Cardiac fibroblast (primary cell): ENCODE measurements at places on chromosomes 12 and 14.
A peak's percentile ranks its signal among the peaks of the same experiment; 100 is the strongest.

DNA sequence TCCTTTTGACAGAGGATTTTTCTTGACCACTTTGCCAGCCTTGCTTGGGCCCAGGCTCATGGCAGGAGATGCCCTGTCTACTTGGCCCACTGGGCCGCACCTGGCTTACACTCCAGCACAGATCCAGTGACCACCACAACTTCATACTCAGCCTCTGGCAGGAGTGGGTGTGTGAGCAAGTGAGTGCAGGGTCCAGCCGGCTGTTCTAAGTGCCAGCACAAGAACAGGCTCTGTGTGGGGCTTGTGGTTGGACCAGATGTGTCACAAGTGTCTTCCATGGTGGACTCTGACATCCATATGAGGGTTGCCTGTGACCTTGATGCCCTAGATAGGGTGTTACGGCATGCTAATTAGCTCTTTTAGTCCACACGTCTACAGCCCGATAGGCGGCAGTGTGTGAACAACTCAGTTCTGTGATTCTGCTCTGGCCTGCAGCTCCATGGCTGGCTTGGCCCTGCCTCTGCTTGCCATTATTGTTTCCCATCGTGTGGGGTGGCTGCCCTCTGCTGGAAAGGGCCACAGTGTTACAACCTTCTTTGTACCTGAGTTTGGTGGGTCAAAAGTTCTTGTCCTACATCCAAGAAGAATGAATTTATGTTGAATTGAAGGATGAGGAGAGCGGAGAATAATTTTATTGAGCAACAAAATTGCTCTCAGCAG is 1089.1 kb downstream of the SLC6A15 start:
- peak; percentile 9 for DNase-seq

DNA sequence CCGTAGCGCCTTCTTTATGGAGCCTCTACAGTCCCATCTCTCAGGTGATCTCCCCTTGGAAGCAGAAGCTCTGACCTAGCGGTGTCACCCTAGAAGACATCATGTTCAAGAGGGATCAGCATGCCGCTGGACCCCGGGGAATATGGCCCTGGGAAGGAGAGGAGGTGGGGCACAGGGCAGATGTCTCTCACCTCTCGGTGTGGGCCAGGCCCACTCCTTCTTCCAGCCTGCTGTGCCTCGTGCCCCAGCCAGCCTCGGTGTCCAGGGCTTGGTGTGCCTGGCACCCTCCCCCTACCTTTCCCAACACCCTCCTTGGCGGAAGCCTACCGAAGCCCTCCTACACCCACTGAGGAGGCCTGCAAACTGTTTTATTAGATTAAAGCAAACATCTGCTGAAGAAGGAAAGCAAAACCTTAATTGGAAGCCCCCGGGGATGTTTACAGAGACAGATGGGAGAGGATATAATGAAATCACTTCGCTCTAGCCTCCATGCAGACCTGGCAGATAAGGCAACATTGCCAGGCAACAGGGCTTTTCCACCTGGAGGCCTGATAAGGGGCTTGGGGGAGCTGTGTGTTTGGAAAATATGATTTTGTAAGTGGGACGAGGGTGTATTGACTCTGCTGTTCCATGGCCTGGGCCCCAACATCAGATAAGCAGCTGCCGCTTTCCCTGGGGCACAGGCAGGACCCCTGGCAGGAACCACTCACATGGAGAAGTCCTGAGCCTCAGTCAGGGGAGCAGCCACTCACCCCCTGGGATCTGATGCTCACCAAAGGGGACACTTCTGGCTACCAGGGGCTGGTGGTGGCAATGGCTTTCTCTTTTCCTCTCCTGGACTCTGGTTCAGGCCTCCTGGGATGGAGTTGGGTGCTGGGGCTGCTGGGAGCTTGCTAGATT is 5.7 kb upstream of the CHGA start:
- DNase-seq, result no peak

GRCh38 chr14:64654246-64654900 is 49.9 kb upstream of the PLEKHG3 start:
- peak; percentile 90 for DNase-seq

DNA sequence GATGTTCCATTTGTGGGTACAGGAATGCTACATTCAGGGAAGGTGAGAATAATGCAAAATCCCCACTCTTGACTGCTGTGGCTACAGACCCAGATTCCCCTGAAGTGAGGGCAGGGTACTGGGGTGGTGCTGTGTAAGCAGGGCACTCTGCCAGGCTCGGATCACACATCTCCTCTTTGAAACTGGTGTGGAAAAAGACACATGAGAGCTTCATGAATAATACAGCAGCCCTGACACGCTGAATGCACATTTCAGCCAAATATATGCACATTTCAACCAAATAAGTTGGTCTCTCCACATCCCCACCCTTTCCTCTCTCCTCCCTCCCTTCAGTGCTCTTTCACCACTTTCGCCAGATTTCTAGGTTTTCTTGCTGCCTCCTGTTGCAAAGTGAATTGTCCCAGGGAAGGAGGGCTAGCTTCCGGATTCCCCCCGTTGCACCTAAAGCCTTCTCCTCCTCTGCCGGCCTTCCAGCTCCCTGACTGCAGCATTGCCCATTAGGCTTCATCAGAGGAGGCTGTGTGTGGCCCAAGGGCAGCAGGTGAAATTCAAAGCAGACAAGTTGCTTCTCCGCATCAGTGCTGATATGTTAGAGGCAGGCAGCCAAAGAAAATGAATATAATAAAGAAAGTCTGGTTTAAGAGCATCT is 118.2 kb upstream of the TMCC3 start:
- DNase-seq, result no peak

DNA sequence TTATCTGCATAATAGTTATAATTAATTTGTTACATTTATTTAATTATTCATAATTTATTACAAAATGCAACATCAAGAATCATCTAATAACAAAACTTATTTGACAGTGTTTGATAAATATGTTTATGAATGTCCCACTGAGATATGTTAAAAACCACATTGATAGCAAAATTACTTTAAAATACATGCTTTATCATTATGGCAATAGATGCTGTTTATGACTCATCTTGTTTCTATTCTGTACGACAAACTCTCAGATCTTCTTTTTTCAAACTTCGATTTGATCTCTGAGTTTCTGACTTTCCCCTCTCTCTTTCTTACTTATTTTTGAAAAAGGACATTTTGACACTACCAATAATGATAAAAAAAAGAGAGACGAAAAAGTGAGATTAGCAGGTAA is 56.8 kb upstream of the LRRK2 start:
- no peak for DNase-seq

- DNase-seq, result no peak
These were observed 13.6 kb downstream of the TTC9 start for GRCh38 chr14:70655110-70655826.

- DNase-seq, result no peak
These were observed 10.1 kb upstream of the TBPL2 start for GRCh38 chr14:55450539-55450938.

- peak; percentile 36 for DNase-seq
These were observed 97.1 kb downstream of the SLC38A6 start for GRCh38 chr14:61077951-61078720.

GRCh38 chr14:90276646-90277367 is 20.5 kb downstream of the PSMC1 start:
- no peak for DNase-seq

- no peak for DNase-seq
These were observed at the start of gene BIN2 for GRCh38 chr12:51323966-51324895. BIN2 (minus strand) TSS chr12:51324174; CDS start chr12:51324102, 72 bp downstream.

- DNase-seq, result no peak
These were observed 27.2 kb upstream of the EVL start for GRCh38 chr14:100038065-100038464.

DNA sequence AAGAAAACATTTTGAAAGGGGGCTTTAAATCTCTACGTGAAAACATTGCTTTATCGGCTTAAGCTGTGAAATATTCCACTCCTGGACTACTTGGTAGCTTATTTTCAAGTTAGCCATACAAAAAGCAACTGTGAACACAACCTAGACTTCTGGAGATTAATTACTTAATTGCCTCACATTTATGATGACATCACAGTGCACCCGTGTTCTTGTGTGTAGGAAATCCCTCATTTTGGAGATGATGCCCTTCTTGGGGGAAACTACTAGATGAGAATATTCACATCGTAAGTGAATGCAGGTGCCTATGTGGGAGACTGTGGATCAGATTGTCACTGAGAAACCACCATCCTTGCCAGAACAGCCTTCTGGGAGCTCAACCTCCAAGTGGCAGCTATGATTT is 10.5 kb upstream of the B4GALNT3 start:
- DNase-seq, result no peak

DNA sequence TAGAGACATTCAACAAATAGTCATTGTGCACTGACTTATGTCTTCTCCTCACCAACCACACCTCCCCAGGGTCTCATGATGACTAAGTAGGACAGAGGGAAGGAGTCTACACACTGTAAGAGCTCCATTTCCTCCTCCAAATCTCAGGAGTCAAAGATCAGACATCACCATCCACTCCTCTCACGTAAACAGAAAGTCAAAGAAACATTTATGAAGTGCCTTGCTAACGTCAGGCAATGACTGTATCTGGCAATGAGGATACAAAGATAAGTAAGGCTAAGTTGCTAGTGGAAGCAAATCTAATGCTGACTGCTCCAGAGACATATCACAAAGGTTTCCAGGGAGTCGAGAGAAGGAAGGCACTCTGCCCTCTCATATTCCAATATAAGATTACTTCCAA is 88.9 kb downstream of the SLC2A13 start:
- DNase-seq, result peak; percentile 92

DNA sequence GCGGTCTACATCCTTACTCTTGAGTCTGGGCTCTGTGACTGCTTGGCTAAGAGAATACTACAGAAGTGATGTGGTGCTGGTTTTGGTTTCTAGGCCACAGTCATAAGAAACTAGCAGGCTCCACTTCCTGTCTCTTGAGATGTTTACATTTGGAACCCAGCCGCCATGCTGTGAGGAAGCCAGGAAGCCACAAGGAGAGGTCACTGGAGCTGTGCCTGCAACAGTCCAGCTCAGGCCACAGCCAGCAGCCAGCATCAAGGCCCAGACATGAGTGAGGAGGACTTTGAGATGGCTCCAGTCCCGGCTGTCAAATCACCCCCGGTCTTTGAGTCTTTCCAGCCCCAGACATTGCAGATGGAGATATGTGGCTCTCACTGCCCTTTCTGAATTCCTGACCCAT is 12.9 kb upstream of the FAM181A start:
- DNase-seq, result no peak

- DNase-seq, result no peak
These were observed 1.6 kb downstream of the ANKRD33 start for GRCh38 chr12:51889216-51890132.

DNA sequence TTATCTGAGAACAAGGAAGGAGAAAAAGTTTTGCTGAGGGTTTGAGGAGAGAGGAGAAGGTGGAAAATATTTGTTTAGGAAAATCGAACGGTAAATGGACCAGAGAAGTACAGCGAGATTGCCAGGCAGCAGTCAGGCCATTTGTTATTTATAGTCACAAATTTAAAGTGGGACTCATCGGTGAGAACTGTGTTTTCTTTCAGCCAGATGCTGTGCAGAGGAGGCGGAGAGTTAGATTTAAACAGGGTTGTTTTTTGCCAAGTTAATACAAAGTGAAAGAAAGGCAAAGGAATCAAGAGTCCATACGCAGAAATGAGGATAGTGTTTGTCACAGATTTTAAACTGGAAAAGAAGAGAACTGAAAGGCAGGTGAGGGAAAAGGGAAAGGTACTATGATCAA is 200.6 kb upstream of the CNOT2 start:
- DNase-seq, result no peak

- no peak for DNase-seq
These were observed 4.7 kb downstream of the RPS29 start for GRCh38 chr14:49581209-49582112.

DNA sequence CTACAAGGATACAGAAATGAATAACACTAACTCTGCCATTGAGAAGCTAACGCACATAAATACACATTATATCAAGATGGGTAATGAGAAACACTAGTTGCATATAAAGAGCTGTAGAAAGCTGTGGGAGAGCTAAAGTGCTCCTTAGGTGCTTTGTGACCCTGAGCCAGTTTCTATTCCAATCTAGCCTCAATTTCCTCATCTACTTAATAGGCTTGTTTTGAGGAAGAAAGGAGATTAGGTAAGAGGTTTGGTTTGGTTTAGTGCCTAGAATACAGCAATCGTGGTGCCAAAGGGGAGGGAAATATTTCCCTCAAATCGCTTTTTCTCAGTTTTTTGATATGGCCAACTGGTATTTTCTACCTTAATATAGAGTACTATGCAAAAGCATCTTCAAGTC is 994 bp downstream of the SRP54 start:
- peak; percentile 15 for DNase-seq

DNA sequence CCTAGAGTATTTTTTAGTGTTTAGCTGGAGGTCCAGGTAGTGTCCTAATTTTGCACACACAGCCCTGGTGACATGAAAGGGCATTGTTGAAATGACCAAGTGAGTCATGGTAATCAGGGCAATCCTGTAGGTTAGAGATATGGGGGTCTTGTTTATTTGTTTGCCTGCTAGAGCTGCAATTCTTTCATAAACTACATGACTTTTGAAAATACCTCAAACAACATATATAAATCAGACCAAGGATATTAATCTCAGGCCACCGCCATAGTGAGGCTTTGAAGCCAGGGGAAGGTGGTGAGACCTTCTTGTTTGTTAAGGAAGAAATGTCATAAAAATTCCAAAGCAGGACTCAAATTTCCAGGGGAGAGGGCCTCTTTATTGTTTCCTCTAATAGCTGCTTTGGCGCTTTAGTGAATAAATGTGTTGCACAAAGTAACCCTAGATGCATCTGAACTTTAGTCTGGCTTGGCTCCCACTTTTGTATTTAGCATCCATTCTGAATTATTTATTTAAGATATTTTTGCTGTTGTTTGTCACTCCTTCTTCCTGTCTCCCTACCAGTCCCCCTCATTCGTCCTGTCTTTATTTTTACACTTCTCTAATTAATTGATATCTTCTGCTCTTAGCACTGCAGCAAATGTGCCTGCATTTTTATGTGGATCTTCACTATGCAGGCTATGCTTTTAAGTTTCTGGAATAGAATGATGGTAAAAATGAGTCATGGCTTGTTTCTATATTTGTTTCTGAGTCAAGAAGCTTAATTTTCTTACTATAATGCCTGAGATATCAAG is 430.3 kb downstream of the RAD51B start:
- peak; percentile 76 for DNase-seq

DNA sequence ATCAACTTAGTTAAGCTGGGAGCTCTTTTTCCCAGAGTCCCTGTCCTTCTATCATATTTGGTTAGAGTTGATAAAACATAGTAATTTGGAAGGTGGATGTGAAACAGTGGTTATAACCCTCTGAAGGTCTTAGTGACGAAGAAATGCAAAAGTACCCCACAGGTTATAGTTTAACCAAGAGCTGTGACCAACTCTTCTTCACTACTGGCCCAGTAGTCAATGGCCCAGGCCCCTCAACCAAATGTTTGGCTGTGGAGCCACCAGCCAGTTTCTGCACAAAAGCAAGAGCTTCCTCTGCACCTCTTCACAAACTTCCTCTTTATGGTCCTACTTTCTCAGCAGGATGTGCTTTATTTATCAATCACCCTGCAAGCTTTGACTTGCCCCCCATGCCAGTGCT is 132.6 kb downstream of the BMP4 start:
- DNase-seq, result no peak

GRCh38 chr14:102795060-102795925 is 18.0 kb downstream of the TRAF3 start:
- peak; percentile 93 for DNase-seq
